ENCODE measurements at places on chromosomes 16 and 17.

DNA sequence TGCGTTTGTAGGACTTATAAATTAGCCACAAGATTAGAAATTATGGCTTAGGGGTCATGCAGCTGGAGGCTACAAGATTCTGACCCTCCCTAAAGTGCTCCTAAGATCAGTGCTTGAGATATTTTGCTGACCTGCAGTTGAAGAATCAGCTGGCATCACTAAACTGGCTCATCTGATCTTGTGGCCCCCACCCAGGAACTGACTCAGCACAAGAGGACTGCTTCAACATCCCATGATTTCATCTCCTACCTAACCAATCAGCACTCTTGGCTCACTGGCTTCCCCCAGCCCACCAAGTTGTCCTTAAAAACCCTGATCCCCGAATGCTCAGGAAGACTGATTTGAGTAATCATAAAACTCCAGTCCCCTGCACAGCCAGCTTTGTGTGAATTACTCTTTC lies 86.4 kb upstream of the ERCC4 start:
- DNase-seq = no peak

GRCh38 chr17:79010304-79010646 lies 711 bp upstream of the CANT1 start:
- DNase-seq = no peak

- no peak for DNase-seq
These were observed 198.2 kb downstream of the MAF start for GRCh38 chr16:79402356-79402755.

- DNase-seq = no peak
These were observed 126.6 kb downstream of the C16orf95 start for GRCh38 chr16:87190288-87191230.

GRCh38 chr17:39700148-39700987 lies 504 bp downstream of the ERBB2 start:
- DNase-seq = no peak

- DNase-seq = no peak
These were observed 11.4 kb downstream of the ITGAD start for GRCh38 chr16:31404353-31405064.

- DNase-seq = no peak
These were observed 6.2 kb downstream of the KRTAP4-6 start for GRCh38 chr17:41133880-41134735.

Measured in CD4-positive, alpha-beta T cell treated with Interleukin-21 for 1 hour (primary cell).